NCI-H2227 treated with DMSO at 0.1 percent for 48 hours (cell line): ENCODE measurements at places on chromosomes 6 and 20.

- no peak for DNase-seq
Observed at GRCh38 chr20:719816-720215, 44.2 kb upstream of the SCRT2 start.

- DNase-seq, result no peak
Observed at GRCh38 chr6:4603291-4603690, 172.9 kb upstream of the CDYL start.

DNA sequence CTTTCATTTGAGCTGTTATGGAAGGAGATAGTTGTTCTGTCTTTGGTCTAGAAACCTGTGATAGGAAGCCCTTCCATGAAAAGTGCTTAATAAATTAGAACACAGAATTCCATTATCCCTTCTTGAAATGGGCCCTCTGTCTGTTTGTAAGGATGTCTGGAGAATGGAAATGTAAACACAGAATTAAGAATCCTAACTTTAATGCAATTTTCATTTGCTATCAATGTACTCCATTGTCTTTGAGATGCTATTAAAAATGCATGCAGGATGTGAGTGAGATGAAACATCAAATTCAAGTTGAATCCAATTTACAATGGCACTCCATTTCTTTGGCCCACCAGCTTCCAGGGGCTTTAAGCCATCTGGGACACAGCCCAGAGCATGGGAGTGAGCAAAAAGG is 13.9 kb upstream of the AARS2 start:
- DNase-seq, result no peak

- peak; percentile 47 for DNase-seq
Observed at GRCh38 chr6:136643850-136644596, 93.8 kb upstream of the MAP7 start.

DNA sequence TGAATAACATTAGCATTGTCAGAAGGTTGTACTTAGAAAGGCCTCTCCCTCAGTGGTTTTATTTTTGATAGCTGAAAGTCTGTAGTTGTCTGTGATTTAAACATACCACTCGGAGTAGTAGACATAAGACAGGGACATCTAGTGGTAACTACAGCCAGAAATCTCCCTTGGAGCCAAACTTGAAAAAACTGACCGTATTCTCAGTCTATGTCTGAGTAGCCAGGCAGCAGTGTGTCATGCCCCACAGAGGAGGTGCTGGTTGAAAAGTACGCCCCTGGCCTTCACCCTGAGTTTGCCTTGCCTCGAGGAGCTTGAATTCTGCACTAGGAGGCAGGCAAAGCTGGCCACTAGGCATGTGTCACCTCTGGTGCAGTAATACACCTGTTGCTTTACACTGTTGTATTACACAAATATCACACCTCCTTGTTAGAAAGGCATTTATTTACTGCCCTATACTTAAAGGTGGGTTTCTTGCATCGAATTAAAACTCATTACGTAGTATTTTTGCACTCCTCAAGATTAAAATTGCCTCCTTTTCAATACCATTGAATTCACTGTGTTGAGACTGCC is 20.8 kb downstream of the ZBTB2 start:
- no peak for DNase-seq

GRCh38 chr20:50885781-50886180 is 45.5 kb downstream of the ADNP start:
- no peak for DNase-seq

DNA sequence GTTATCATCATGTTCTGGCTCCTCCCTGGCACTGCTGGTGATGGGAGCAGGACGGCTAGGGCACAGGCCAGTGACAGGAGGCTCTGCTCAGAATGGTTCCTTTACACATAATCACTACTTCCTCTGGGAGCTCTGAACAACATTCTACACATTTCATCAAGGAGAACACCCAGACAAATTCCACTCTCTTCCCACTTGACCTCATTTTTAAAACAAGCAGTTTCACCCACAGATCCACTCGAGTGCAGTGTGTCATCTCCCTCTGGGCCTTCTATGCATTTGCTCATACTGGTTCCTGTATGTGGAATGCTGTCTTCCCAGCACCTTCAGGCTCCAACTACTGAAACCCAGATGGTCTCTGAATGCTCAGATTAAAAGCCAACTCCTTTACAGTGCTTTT is 84.8 kb downstream of the ELOVL5 start:
- no peak for DNase-seq

GRCh38 chr6:47420394-47421371 is 56.9 kb upstream of the CD2AP start:
- no peak for DNase-seq

DNA sequence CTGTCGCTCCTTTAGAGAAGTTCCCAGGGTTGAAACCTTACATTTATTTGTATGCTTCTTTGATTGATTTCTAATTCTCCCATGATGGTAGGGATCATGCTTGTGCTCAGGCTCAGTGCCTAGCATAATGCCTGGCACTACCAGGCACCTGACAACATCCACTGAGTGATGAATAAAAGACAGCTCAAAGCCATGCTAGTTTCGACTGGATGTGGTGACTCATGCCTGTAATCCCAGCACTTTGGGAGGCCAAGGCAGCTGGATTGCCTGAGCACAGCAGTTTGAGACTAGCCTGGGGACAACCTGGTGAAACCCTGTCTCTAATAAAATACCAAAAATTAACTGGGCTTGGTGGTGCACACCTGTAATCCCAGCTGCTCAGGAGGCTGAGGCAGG is 11.6 kb upstream of the CD164 start:
- DNase-seq, result no peak

DNA sequence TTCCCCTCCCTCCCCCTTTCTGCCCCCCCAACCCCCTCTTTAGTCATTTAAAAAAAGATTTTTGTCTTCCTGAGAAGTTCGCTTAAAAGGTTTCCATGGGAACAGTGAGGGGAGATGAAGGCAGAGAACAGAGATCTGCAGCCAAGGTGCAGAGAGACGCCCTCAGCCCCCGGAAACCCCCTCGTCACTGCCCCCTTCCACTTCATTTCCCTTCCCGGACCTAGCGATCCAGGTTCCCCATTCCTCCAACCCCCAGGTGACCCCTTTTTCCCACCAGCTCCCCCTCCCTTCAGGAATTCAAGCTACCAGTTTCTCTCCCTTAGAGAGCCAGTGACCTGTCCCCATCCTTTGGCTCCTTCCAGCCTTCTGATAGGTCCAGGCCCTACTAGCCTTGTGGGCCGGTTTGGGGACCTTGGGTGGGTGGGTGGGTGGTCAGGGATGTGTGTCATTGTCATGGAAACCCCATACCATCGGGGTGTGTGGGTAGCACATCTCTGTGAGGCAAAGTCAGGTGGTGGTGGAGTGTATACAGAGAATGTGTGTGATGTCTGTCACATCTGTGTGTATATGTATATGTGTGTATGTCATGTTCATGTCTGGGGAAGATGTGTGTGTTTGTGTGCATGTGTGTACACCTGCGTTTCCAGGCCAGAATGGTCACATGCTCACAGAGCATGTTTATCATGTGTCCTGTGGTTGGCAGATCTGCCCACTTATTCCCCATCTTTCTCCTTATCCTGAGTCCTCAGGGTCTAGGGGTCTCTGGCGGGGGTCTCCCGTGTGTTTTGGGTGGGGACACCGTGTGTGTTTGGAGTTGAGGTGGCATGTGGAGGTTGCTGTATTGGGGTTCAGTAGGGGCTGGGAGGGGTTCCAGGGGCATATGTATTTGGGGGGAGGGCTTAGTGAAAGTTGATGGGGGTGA is 7.0 kb downstream of the SYNGAP1 start:
- no peak for DNase-seq

DNA sequence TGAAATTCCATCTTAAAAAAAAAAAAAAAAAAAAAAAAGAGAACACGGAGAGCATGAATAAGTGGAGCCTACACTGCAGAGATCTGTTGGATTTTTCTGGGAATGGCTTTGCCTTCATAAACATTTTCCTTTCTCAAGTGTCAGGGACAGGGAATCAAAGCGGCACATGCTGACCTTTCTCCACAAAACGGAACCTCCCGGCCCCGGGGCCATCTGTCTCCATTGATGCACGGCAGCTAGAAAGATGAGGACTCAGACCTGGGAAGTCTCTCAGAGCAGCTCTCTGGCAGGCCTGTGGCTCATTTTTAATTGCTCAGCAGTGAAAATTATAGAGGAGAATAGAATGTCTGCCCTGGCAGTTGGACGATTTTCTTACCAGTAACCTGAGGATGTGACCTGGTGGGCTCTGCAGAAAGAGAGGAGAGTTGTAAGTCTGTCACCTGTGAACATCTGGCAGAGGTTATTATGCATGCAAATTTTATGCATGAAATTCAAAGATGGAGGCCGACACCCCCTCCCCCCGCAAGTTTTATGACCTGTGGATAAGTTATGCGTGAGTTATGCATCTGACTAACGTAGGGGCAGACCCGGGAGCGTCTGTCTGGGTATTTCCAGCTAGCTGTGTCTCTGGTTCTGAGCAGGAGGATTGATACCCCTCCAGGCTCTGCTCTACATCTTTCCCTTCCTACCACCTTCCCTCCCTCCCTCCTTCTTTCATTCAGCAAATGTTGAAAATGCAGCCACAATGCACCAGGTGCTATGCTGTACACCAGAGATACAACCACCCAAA is 352.5 kb downstream of the CDH26 start:
- peak; percentile 35 for DNase-seq

DNA sequence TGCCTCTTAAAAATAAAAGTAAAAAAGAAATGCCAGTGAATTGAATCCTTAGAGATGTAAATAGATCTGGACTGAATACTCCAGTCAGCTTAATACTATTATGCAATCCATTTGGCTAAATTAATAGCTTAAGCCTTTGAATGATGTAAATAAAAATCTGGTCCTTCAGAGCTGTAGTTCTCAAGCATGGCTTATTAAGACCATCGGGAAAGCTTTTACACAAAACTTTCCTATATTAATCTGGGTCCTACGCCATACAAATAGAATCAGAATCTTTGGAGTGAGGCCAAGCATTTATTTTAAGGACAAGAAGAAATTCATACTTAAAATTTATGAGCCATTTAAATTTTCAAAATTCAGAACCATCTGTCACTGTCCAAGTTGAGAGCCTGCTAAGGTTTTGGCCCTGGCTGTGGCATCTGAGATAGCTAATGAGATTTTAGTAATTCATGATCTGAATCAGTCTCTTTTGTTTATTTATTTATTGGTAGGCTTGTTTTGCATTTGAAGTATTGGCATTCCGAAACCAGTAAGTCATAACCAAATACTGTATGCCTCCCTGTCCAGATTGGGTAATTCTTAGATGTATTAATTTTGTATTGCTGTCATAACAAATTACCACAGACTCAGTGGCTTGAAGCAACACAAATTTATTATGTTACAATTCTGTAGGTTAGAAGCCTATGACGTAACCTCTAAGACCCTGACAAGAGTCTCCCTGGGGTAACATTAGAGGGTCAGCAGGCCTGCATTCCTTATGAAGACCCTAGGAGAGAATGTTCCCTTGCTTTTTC is 228.1 kb upstream of the RAB32 start:
- DNase-seq, result no peak

GRCh38 chr20:4951299-4951698 is 50.0 kb downstream of the SLC23A2 start:
- no peak for DNase-seq

DNA sequence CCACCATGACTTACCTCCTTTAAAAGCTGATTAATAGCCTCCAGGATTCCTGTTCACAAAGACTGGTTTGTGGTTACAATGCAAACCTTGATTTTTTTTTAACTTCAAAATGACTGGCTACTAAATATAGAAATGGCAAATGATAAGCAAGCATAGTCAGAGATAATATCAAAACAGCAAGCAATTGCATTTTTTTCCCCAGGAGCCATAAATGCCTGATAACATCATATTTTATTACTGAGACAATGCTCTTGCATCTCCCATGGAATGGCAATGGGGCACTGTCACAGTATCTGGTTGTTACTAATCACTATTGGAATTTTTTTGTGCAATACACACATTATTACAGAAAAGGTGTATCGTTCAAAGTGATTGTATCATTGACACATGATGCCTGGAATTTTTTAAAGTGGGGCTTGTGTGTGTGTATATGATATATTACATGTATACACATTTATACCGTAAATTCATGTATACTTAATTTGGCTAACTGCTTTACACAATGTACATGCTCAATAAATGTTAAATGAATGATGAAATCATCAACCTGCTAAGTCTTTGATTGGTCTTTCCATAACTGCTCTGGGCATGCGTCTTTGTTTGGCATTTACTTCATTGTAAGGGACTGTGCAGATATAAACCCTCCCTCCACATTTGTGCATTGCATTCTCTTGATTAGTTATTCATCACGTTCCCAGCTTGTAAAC is 980 bp upstream of the SALL4 start:
- no peak for DNase-seq

DNA sequence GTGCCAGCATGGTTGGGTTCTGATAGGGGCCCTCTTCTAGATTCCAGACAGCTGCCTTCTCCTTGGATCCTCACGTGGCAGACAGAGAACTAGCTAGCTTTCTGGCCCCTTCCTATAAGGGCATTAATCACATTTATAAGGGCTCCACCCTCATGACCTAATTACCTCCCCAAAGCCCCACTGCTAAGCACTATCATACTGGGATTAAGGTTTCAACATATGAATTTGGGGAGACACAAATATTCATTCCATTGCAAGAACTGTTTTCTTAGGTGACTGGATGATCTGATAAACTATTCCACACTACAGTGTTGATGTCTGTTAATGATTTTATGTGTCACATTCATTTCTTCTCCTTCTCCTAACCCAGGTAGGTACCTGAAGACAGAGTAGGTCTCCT is 135.8 kb upstream of the COL21A1 start:
- no peak for DNase-seq

- no peak for DNase-seq
Observed at GRCh38 chr6:68638230-68638900, 3.3 kb downstream of the ADGRB3 start.

DNA sequence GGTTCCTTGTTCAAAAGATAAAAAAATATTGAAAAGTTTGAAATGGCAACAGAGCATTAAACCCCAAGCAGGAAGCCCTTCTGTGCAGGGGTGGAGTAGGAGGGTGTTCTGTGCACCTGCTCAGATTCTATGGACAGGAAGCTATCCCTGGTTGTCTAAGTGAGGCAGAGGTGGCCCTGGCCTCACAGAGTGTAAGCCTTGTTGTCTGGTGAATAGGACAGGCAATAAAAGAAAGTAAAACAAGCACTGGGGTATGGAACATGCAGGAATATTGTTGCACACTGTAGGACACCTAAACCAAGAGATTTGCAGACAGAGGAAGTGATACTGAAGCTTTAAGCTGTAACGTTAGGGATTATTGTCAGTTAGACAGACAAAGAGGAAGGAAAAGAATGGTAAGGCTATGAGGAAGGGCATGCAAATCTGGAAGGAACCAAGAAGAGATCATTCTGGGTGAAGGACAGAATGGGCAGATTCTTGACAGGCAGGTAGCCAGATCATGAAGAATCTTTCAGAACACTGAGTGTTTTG is 66.8 kb downstream of the TBC1D7 start:
- no peak for DNase-seq

DNA sequence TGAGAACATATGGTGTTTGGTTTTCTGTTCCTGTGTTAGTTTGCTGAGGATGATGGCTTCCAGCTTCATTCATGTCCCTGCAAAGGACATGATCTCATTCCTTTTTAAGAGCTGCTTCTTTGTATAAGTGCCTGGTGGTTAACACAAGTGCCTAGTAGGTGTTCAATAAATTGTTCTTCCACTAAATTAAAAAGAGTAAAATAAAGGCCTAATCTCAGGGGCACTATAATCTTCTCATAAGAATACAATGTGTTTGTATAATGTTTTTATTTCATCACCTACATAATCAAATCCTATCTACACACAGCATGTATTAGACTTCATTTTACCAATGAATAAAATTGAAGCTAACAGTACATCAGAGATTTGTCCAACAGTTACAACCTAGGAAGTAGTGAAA is 252.7 kb downstream of the KHDC1L start:
- DNase-seq, result no peak

- DNase-seq, result no peak
Observed at GRCh38 chr6:21560249-21560648, 33.3 kb upstream of the SOX4 start.

- no peak for DNase-seq
Observed at GRCh38 chr20:18138266-18138582, 561 bp downstream of the KAT14 start.
